T1000 (cell line): ENCODE measurements at places on chromosomes 4 and X.

- DNase-seq = no peak
Observed at GRCh38 chrX:3526071-3526470, 179.6 kb upstream of the MXRA5 start.

GRCh38 chr4:185909972-185910371 lies 98.0 kb upstream of the SORBS2 start:
- no peak for DNase-seq

DNA sequence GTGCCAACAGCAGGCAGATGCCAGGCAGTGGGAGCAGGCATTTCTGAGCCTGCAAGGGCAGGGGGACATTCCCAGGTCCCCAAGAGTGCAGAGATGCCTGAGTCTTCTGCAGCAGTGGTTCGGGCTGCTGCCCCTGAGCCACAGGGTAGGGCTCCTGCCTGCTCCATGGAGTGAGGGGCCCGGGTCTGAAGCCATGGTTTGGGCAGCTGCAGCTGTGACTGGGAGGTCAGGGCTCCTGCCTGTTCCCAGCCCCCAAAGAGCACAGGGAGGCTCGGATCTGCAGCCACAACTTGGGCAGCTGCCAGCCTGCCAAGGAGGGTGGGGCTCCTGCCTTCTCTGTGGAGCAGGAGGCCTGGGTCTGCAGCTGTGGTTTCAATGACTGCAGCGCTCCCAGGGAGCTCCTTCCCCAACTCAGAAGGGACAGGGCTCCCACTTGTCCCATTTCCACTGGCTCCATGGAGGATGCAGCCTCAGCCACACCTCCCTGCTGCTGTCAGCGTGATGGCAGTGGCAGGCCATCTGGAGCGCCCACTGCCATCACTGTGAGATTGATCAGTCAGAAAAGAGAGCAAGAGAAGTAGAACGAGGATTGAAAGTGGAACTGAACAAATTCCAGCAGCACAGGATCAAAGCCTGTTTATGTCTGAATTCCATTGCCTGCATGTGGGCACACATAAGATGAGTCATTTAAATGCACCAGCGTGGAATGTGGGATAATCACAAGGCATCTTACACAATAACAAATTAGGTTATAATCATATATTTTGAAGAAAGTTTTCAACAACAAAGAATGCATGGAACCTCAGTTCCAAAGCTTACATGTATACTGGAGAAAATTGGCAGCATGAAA lies 93.1 kb upstream of the CXorf51A start:
- no peak for DNase-seq

DNA sequence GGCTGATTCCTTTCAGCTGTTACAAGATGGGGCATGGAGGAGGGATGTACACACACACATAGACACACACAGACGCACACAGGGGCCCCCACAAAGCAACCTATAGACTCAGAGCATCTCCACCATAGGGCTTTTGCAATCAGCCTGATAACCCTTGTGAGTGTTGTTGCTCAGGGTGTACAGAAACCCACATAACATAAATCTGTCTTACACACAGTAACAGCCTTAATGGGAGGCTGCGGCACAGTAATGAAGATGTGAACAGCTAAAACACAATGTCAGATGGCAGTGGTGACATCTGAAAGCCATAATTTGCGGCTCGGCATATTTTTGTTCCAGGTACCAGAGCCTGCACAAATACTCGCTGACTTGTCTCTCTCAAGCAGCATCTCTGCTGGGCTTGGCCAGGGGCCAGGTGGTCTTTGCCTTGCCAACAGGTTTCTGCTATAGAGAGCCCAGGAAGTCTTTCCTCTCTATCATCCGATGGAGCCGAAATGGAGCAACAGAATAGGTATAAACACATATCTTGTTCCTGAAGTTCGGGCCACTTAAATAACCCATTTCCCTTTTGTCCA lies 357.2 kb upstream of the GATB start:
- DNase-seq = no peak

- no peak for DNase-seq
Observed at GRCh38 chrX:19674041-19674789, 158.9 kb upstream of the MAP3K15 start.

DNA sequence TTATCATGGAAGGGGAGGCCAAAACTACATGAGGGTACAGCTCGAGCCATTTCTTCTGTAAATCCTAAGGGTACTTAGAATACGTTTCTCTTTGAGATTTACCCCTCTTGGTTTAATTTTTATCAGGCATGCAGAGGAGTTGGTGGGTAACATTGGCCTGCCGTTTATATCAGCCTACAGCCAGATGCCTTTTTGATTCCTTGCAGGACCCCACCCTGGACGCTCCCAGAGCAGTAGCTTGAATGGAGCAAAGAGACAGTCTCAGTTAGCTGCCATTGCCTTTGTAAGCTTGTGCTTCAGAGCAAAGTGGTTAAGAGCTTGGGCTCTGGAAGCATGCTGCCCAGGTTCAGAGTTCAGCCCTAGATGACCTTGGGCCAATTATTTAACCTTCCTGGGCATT lies 9.0 kb downstream of the DOCK11 start:
- DNase-seq = no peak

DNA sequence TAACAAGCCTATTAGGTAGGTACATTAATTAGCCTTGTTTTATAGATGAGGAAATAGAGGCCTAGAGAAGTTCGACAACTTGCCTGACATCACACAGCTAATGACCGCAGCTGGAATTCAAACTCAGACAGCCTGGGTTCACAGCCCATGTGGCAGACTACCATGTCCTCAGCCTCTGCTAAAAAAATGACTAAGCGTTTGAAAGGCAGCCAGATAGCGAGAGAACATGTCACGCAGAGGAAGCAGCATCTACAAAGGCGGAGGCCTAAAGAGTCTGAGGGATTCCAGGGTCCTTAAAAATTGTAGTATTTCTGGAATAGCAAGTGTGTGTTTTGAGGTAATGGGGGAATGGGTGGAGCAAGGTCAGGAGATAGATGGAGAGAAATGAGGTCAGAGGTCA lies 33.2 kb upstream of the BMP15 start:
- no peak for DNase-seq

DNA sequence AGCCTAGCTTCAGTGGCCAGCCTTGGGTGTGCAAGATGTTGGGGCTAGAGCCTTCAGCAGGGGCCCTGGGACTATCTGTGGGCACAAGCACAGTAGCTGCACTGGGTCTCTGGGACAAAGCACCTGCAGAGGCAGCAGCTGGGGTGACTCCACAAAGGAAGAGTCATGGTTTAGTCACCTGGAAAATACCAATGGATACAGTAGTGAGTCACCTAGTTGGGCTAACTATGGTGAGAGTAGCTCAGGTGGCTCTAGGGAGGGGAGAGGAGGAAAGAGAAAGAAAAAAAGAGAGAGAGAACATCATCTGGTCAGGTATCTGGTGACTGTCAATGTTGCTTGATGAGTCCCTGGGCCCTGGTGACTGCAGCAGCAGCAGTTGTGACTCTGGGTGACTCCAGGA lies 72.9 kb upstream of the SPIN4 start:
- DNase-seq = no peak

DNA sequence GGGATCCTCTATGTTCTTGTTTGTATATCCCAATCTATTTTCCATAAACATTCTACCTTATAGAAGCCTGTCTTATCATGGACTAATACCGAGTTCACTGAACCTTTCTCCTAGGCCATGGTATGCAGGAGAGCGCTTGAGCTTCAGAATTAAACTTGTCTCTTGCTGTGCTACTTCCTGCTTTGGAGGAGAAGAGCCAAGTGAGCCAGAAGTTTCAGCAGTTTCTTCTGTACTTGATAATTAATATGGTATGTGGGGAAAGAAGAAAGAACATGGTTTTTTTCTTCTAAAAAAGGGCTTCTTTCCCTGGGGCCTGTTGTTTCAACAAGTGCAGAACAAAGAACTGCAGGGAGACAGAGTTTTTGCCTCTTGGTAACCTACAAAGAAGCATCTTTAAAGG lies 172.8 kb downstream of the ATG4A start:
- DNase-seq = no peak

- no peak for DNase-seq
Observed at GRCh38 chr4:20272411-20272872, 20.7 kb downstream of the SLIT2 start.

GRCh38 chr4:40599431-40599830 lies 30.2 kb downstream of the RBM47 start:
- no peak for DNase-seq

DNA sequence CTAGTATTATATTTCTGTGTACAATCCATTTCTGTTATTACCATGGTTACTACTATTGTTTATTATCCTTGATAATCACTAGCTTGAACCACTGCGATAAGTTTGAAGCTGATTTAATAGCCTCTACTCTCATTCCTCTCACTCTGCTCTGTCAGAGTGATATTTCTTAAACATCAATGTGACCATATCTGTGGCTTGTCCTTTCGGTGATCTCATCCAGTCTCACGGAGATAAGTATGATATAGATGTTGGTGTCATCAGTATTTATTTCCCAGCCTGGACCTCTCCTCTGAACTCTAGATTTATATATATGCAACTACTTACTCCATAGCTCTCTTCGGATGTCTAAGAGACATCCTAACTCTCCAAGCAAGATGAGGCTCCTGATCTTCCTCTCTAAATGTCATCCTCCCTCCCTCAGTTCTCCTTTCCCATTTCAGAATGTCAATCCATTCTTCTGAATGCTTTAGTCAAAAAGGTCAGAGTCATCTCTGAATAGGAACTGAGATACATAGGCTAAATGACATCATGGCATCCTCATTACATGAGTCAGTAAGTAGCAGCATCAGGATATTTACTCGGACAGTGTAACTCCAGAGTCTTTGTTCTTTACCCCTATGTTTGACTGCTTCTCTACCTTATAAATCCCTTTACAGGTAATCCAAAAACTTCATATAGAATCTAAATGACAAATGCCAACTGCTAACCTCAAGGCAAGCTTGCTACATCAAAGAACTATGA lies 129.5 kb downstream of the PACRGL start:
- DNase-seq = no peak

DNA sequence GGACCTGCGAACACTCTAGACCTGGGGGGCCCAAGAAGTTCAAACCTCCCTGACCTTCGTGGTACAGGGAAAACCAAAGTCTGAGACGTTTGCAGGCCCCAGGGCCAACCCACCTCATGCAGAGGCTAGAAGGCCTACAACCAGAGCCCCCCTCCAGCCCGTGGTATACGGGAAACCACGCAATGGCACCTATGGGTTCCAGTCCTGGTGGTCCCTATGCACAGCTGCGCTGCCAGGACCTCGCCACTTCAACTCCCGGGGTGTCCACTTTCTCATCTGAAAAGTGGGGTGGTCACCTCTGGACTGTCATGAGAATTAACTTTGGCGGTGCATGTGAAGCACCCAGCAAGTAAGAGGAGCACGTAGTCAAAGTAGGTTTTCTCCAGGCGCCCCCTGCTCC lies 8.4 kb upstream of the MSX1 start:
- DNase-seq = no peak

GRCh38 chr4:182922501-182923284 lies 5.5 kb upstream of the DCTD start:
- DNase-seq = no peak

GRCh38 chr4:20544645-20545044 lies 155.6 kb upstream of the PACRGL start:
- no peak for DNase-seq

GRCh38 chr4:22498866-22499265 lies 17.0 kb downstream of the ADGRA3 start:
- no peak for DNase-seq

DNA sequence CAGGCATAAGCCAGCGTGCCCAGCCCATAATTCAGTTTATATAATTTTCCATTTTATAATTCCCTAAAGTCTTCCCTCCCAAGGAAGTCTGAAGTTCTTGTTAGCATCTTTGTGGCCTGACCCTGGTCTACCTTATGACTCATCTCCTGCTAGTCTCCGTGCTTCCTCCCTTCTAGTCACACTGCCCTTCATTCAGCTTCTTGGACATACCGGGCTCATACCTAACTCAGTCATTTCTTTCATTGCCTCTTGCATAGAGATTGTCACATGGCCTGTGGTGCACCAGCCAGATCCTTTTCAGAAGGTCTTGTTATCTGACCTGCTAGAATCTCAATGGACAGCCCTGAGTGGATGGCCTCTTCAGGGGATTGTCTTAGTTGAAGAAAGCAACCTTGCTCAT lies 22.8 kb upstream of the MAML3 start:
- DNase-seq = no peak

DNA sequence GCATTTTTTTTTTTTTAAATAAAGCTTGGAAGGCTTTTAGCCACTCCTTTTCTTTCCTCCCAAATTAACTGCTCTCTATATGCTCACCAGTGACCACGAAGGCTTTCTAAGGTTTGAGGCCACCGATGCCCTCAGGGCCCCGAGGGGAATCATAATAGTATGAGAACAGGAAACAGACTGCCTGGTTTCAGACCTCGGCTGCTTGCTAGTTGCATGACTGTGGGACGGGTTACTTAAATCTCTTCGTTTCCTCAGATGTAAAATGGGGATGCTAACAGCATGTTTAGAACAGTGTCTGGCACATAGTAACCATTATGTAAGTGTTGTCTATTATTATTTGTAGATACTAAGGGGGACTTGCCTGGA lies 3.6 kb downstream of the LINC00632 start:
- peak; percentile 68 for DNase-seq

GRCh38 chr4:183362916-183363542 lies 40.8 kb upstream of the CLDN24 start:
- DNase-seq = no peak

DNA sequence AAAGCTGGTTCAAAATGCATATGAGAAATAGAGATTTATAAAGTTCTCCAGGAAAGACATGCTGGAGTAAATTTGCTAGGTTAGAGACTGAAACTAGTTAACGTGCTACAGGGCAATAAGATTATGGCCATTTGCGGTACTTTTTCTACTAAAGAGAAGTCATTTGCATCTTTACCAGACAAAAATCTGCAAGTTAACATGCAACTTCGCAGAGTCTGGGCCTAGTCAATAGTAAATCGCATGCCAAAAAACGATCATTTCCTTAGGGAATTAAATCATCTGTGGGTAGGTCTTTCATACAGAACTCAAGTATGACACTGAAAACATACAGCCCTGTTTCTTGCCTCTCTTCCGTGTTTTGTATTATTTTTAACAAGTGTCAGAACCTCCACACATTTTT lies 32.8 kb upstream of the REST start:
- no peak for DNase-seq

DNA sequence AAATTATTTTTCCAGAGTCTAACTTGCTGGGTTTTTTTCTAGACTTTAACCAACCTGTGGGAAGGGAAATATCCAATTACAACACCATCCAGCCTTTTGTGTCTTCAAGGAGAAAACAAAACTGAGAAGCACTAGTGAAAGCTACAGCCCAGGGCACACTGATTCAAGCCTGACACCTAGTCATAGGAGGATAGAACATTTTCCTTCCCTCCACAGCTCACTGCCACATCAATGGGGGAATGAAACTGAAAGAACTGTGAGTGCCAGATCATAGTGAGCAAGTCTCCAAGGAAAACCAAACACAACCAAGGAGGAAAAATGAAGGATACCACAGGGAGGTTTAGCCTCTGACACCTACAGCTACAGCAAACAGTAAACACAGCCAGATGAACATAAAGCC lies 43.3 kb upstream of the MAGEA8 start:
- DNase-seq = no peak

DNA sequence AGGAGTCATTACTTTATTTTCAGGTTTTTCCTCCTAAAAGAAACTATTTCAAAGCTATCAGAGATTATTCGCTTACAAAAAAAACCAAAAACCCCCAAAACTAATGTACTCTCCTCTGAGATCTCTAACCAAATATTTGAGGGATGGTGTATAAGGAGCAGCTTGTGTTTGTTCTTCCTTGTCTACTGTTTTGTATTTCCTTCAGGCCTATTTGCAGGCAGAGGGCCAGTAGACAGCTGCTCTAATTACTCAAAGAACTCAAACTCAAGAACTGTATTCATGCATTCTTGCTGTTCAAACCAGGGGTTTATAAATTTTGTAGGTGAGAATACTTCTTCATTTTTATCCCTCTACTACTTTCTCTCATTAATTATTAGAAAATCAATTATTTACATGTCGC lies 51.3 kb downstream of the SH3RF1 start:
- no peak for DNase-seq

GRCh38 chrX:107738768-107739167 lies 36.8 kb downstream of the TSC22D3 start:
- DNase-seq = no peak
